ENCODE measurements at places on chromosomes 2 and 18.

- peak overlapping the region; percentile 29 for H3K27ac ChIP-seq
- H3K4me1 ChIP-seq: peaks cover 25% of the 10 kb centered on the region
- DNase-seq: no peak
- no peaks in the 10 kb centered on the region for H3K27me3 ChIP-seq
- no peak overlapping the region for H3K4me3 ChIP-seq
Observed at GRCh38 chr2:33073018-33073417, 126.3 kb downstream of the LTBP1 start.

DNA sequence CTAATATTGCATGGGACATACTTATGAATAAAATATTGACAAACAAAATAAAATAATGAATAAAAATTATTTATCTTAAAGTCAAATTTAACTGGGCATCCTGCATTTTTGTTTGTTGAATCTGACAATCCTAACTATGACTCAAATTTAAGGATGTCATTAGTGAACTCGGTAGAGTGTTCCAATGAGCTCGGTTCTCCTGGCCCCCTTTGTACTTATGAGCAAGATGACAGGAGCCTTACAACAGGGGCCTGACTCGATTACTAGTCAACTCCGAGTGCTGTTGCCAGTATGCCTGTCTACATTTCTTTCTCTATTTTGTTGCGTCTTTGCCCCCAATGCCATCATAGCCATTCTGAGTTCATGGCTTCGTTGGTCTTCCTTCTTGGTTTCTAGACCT is 40.3 kb downstream of the HRH4 start:
- DNase-seq: no peak
- H3K4me3 ChIP-seq: no peak overlapping the region
- H3K36me3 ChIP-seq: no peaks in the 10 kb centered on the region
- no peaks in the 10 kb centered on the region for H3K27me3 ChIP-seq

- H3K4me3 ChIP-seq: no peak overlapping the region
- H3K4me1 ChIP-seq: peaks cover 24% of the 10 kb centered on the region
- DNase-seq: no peak
- H3K27ac ChIP-seq: no peak overlapping the region
- no peaks in the 10 kb centered on the region for H3K27me3 ChIP-seq
Observed at GRCh38 chr2:109207176-109207575, 78.2 kb downstream of the SH3RF3 start.

GRCh38 chr2:1541819-1542475 is 128.7 kb downstream of the TPO start:
- H3K27me3 ChIP-seq: no peaks in the 10 kb centered on the region
- H3K27ac ChIP-seq: no peak overlapping the region
- peaks cover 3% of the 10 kb centered on the region for H3K4me1 ChIP-seq
- no peaks in the 10 kb centered on the region for H3K36me3 ChIP-seq
- H3K4me3 ChIP-seq: no peak overlapping the region

DNA sequence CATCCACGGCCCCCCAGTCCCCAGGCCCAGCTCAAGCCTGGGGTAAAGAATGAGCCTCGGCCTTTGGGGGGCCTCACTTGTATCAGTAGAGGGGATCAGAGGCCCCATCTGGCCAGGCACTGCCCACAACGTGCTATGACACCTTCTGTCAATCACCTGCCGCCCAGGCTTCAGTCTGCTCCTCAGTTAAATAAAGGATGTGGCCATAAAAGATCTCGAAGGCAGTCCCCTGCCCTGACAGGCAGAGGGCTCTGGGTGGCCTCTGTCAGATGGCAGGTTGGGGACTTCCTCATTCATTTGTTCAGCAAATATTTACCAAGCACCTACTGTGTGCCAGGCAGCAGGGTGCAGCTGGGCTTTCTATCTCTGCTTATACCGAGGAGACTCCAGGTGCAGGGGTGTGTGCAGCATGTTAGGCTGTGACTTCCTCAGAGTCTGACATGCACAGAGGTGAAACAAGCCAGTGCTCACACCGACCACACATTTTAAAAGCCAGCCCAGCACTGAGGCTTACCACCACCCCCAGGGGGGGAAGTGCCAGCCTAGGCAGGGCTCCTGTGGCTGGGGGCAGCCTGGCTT is 166.4 kb downstream of the GALNT1 start:
- no peaks in the 10 kb centered on the region for H3K4me1 ChIP-seq
- no peak overlapping the region for H3K4me3 ChIP-seq
- H3K27ac ChIP-seq: no peak overlapping the region
- H3K36me3 ChIP-seq: no peaks in the 10 kb centered on the region
- peaks cover 2% of the 10 kb centered on the region for H3K27me3 ChIP-seq

DNA sequence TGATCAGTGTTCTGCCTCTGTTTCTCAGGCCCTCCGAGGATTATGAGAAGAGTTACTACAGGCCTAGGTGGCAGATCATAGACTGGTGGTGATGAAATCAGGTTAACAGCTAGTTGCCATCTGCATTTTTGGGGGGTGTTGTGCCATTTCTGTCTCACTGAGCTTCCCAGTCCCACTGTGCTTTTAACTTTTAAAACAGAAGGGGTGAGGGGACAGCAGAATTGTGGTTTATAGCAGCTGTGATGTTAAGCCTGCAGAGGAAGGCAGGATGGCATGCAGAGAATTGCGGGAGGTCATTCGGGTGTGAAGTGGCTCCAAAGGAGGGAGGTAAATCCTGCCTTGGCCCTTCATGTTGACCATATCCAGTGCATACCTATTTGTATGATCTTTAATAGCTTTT is 5.0 kb downstream of the CAB39 start:
- no peaks in the 10 kb centered on the region for H3K27me3 ChIP-seq
- DNase-seq: peak; percentile 29
- peaks cover 22% of the 10 kb centered on the region for H3K4me1 ChIP-seq
- peaks cover 5% of the 10 kb centered on the region for H3K36me3 ChIP-seq
- no peak overlapping the region for H3K27ac ChIP-seq
- no peak overlapping the region for H3K4me3 ChIP-seq

DNA sequence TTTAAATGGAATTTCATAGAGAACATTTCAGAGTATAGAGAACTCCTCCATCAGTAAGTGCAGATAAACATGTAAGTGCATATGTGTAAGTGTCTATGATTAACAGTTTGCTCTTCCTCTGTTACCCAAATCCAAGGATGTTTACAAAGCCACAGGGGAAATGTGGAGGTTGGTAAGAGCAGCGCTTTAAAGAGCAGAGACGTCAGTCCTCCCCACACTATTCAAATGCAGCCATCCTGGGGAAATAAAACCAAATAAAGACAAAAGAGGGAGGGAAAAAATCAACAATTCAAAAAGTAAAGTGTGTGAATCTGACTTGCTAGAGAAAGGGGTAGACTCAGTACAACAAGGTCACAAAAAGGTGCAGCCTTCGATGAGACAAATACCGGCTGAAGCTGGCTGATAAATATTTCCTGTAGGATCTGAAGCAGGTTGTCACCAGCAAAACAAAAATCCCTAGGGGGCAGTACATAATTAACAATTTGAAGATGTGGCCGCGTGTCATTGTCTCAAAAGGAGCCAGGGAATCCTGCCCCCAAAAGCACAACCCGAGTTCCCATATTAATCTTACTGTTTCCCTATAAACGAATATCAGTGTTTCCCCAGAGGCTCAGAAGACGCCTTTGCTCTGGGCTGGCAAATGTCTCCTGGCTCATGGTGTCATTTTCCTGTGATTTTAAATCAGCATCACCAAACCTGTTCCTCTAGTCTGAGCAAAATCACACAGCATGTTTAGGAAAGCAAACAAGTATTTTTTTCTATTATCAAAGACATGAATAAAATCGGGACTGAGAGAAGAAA is 216.5 kb downstream of the CDCA7 start:
- no peak for DNase-seq
- H3K27ac ChIP-seq: no peak overlapping the region
- no peak overlapping the region for H3K4me3 ChIP-seq
- no peaks in the 10 kb centered on the region for H3K36me3 ChIP-seq

GRCh38 chr2:46555011-46555410 is 75.6 kb downstream of the TMEM247 start:
- no peaks in the 10 kb centered on the region for H3K27me3 ChIP-seq
- H3K27ac ChIP-seq: no peak overlapping the region
- H3K4me1 ChIP-seq: no peaks in the 10 kb centered on the region
- no peak for DNase-seq
- no peaks in the 10 kb centered on the region for H3K36me3 ChIP-seq

DNA sequence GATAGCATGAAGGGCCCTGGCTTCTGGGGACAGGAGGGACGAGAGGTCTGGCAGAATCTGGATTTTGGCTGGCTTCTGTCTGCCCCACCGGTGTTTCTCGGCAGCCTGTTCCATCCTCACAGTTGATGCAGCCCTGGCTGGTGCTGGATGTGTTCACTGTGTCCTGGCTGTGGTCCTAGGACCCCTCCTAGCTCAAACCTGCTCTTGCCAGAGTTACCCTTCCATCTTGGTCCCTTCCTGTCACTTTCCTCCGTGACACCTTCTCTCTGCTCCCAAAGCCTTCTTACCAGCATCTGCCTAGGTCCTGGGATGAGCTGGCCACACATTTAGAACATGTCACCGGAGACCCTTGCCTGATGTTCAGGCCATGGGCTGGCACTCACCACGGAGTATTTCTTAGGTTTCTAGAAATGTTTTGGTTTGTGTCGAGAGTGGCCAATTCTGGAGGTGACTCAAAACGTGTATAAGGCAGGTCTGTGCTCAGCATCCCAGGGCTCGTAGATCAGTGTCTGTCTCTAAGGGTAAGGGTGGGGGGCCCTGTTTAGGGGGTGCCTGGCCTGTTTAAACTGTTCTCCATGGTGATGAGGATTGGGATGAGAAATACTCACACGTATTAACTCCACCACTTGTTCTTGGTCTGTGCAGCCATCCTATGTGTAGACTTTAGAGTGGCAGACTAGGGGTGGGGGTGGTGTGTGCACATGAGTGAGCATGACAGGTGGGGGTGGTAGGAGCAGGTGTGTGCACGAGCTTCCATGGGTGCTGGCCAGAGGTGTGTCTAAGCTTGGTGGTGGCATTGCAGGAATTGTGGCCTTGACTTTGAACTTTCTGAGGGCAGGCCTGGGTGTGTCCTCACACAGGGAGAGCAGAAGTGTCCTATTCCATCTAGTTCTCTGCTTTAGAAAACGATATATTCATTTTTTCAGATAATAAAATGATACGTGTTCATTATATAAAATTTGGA is 162.7 kb downstream of the DYSF start:
- H3K4me1 ChIP-seq: peaks cover 5% of the 10 kb centered on the region
- no peaks in the 10 kb centered on the region for H3K27me3 ChIP-seq
- no peak overlapping the region for H3K27ac ChIP-seq
- no peak for DNase-seq
- no peaks in the 10 kb centered on the region for H3K36me3 ChIP-seq
- H3K4me3 ChIP-seq: no peak overlapping the region

GRCh38 chr2:29373870-29374269 is 258.7 kb downstream of the CLIP4 start:
- H3K36me3 ChIP-seq: no peaks in the 10 kb centered on the region
- no peak overlapping the region for H3K27ac ChIP-seq
- H3K27me3 ChIP-seq: peaks cover 14% of the 10 kb centered on the region
- H3K4me3 ChIP-seq: no peak overlapping the region
